ENCODE measurements at places on chromosomes 1 and 21.

- DNase-seq: no peak
These were observed 69.9 kb upstream of the MARK1 start for GRCh38 chr1:220457957-220458609.

DNA sequence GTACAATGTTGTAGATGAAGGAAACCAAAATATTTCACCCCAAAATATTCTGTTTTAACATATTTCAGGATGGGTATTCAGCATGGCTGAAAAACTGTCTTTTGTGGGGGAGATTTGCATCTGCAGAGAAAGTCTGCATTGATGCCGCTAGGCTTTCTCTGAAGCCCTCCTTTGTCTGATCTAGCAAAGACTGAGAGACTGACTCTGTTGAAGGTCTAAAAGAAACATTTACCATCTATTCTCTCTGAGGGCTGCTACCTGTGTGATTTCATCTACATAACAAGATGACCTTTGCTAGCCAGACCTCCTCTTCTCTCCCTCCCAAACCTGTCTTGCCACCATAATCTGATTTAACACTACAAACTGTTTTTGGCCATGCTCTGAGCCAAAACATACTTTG, 12.4 kb upstream of the MT1HL1 start:
- no peak for DNase-seq

DNA sequence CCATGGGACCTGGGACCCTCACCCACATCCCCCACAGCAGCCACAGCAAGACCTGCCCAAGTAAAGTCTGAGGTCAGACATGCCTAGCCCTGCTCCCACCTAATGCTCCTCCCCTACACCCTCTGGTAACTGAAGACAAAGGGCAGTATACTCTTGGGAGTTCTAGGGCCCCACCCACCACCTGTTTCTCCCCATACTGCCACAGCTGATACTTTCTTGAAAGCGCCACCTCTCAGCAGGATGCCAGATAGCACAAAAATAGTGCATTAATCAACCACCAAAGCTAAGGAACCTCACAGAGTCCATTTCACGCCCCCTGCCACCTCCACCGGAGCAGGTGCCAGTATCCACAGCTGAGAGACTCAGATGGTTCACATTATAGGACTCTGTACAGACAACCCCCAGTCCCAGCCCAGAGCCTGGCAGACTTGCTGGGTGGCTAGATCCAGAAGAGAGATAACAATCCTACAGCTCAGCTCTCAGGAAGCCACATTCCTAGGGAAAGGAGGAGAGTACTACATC, 238.1 kb downstream of the LRRC40 start:
- DNase-seq: peak; percentile 28

DNA sequence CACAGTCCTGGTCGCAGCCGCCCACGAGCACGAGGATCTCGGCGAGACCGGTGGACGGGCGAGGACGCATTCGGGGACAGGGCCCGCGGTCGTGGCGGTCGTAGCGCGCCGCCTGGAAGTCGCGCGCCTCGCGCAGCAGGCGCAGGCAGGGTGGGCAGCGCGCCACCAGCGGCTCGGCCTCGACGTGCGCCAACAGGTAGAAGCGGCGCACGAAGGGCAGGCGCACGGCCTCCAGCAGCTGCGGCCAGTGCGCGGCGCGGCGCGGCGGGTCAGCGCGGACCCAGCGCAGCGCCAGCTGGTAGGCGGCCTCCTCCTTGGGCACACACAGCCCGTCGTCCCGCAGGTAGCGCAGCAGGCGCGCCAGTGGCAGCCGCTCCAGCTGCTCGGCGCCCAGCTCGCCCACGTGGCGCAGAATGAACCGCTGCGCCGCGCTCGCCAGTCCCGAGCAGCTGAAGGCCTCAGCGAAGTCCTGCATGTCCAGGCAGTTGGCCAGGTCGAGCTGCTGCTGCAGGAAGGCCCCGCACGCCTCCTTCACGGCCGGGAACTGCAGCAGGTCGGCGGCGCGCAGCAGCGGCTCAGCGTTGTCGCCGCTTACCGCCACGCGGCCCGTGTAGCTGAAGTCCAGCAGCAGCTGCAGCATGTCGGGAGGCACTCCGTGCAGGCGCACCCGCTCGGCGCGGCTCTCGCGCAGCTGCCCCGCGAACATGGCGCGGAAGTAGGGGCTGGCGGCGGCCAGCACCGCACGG, 573 bp downstream of the KLHL21 start:
- DNase-seq: no peak

GRCh38 chr1:214282630-214283242, 1.8 kb downstream of the SMYD2 start:
- no peak for DNase-seq

DNA sequence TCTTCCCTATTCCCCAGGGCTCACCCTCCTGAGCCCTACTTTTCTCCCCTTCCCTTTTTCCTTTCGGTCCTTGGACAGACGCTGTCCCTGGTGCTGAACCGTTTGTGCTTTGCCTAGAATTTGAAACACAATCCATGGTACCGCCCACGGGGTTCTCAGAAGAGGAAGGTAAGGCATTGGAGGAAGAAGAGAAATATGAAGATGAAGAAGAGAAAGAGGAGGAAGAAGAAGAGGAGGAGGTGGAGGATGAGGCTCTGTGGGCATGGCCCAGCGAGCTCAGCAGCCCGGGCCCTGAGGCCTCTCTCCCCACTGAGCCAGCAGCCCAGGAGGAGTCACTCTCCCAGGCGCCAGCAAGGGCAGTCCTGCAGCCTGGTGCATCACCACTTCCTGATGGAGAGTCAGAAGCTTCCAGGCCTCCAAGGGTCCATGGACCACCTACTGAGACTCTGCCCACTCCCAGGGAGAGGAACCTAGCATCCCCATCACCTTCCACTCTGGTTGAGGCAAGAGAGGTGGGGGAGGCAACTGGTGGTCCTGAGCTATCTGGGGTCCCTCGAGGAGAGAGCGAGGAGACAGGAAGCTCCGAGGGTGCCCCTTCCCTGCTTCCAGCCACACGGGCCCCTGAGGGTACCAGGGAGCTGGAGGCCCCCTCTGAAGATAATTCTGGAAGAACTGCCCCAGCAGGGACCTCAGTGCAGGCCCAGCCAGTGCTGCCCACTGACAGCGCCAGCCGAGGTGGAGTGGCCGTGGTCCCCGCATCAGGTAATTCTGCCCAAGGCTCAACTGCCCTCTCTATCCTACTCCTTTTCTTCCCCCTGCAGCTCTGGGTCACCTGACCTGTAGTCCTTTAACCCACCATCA, 10.4 kb downstream of the BCAN start:
- no peak for DNase-seq

- DNase-seq: peak; percentile 67
These were observed 8.5 kb downstream of the ERRFI1 start for GRCh38 chr1:8017495-8018197.
